ENCODE measurements at places on chromosomes 7 and 10. TPM values are rescaled to one million over a fixed set of nuclear protein-coding genes. Genes with fewer than 3 reads are reported as not detected.

DNA sequence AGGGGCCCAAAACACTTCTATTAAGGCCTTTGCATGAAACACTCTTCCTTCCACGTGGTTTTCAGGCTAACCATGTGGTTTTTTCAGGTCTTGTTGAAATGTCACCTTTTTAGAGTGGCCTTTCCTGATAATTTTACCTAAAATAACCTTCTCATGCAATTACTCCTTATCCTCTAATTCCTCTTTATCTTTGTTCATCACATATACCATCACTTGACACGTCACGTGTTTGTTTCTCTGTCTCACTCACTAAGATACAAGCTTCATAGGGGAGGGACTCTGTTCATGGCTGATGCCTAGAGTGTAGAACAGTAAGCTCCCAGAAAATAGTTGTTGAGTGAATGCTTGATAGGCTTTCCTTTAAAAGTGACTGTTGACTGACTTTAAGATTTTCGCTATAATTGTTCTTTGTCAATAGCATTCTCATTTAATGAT, 63.7 kb downstream of the ST7 start:
- no peak for DNase-seq

DNA sequence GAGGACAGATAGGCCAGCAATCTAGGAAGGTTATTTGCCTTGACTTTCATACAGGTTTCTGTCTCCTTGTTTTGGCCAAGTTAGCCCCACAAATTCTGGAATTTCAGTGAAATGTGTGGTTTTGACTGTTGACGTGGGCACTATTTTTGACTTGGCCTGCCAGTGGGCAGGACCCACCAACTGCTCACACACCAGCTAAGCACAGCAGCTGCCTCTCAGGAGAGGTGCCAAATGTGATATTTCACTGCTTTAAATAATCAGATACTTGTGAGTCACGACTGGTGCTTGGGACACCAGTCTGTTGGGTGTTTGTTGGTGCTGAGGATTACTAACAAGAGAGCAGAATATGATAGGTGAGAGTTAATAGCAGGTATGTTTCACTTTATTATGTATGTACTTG, 409.7 kb upstream of the MTPN start:
- no peak for DNase-seq

Gene MCM10
- total RNA-seq = not detected

DNA sequence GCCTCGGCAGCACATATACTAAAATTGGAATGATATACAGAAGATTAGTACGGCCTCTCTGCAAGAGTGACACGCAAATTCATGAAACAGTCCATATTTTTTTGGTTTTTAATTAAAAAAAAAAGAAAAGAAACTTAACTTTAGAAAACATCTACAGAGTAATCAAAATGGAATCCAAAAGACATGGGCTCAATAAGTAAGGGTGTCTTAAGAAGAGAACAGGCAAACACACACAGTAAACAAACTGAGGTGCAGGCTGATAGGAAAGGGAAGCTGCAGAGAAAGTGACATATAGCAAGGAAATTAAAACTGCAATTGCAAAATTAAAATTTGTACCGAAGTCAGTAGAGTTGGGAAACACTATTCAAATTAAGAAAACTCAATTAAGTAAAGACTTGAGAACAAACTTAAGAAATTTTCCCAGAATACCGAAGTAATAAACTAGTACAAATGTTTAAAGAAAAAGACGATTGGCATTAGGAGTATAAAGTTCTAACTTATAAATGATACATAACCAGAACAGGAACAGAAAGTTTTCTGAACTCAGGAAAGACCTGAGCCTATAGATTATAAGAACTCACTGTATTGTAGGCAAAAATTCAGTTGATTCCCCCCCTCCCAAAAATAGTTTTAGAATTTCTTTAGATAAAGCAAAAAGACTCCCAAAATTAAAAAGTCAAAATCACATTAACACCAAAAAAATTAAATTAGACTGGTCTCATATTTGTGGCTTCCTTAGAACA, 16.3 kb downstream of the MTPN start:
- DNase-seq = no peak

DNA sequence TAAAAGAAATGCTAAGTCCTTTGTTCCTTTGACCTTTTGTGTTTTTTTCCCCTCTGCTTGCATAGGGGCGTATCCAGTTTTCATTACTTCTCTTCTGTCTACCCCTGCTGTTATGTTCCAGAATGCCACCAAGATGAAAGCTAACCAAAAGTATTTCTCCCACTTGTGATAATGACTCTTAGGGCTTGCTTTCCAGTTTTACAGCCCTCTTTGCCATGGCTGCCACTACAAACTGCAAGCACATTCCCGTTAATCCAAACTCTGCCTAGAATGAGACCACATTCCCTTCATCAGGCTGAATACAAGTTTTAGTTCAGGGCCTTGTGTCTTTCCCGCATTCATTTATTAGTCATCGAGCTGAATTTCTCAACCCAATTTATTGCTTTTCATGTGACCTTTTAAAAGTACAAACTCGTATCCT, 23.6 kb upstream of the CD36 start:
- DNase-seq = no peak
